ENCODE measurements at places on chromosomes 13 and 19.

- DNase-seq: no peak
Measured at GRCh38 chr13:50006426-50007135, 8.7 kb upstream of the KCNRG start.

DNA sequence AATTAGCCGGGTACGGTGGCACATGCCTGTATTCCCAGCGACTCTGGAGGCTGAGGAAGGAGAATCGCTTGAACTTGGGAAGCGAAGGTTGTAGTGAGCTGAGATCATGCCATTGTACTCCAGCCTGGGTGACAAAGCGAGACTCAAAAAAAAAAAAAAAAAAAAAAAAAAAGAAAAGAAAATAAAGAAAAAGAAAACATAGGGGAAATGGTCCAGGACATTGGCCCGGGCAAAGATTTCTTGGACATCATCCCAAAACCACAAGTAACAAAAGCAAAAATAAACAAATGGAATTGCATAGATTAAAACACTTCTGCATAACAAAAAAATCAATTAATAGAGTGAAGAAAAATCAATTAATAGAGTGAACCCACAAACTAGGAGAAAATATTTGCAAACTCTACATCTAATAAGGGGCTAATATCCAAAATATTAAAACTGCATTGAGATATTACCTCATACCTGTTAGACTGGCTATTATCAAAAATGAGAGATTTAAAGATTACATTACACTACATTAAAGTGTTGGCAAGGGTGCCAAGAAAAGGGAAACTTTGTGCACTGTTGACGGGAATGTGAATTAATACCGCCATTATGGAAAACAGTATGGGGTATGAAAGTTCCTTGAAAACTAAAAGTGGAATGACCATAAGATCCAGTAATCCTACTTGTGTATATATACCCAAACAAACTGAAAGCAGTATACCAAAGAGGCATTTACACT is 18.5 kb upstream of the ABCC4 start:
- DNase-seq: no peak

DNA sequence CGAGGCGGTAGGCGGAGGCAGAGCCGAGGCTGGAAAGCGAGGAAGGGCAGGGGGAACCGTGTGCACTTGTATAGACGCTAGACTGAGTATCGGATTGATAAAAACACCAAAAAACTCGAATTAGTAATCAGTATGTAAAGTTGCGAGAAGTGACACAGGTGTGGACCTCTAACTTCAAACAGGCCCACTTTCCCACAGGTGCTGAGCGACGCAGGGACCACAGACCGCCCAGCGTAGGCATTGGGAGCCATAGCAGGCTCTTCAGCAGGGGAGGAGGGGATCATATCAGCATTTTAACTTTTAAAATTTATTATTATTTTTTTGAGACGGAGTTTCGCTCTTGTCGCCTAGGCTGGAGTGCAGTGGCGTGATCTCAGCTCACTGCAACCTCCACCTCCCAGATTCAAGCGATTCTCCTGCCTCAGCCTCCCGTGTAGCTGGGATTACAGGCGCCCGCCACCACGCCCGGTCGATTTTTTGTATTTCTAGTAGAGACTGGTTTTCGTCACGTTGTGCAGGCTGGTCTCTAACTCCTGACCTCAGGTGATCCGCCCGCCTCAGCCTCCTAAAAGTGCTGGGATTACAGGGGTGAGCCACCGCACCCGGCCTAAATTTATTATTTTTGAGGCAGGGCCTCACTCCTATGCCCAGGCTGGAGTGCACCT is 574 bp downstream of the VMAC start:
- no peak for DNase-seq

DNA sequence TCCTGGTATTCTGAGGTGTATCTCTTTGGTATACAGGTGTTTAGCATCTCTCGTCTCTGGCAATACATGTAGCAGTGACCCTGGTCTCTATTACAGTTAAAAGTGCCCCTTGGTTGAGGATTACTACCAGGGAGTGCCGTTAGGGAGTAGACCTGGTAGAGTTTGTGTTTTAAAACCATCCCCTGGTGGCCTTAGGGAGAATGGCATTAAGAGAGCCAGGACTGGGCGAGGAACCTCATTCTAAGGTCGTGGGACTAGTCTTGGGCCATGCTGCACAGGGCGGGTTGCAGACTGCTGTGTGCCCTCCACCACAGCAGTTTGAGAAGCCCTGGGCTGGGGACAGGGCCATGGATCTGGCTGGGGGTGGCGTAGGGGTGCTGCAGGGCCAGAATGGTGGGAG is 35.0 kb downstream of the B3GLCT start:
- DNase-seq: no peak
